ENCODE measurements at places on chromosomes 7 and 10. TPM values are rescaled to one million over a fixed set of nuclear protein-coding genes. Genes with fewer than 3 reads are reported as not detected.
A peak's percentile ranks its signal among the peaks of the same experiment; 100 is the strongest.

- no peak for DNase-seq
- H3K4me1 ChIP-seq = no peaks in the 10 kb centered on the region
- H3K27ac ChIP-seq = no peak overlapping the region
- no peak overlapping the region for H3K4me3 ChIP-seq
Measured at GRCh38 chr10:96556003-96556402, 30.8 kb downstream of the TM9SF3 start.

DNA sequence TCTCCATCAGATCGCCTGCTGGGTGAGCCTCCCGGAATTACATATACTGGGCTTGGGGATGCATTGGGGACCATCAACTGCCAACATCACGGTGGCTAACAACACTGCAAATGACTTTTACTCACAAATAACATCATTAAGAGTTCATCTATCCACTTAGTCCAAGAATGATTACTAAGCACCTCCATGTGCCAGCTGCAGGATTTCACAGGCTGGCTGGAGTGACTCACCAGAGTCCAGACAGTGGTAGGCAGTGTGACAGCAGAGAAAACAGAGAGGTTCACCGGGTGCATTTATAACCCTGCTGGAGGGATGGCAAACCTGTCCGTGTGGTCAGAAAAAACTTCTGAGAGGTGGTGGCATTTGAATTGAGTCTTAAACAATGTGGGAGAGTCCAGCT is 3.2 kb upstream of the IGFBP3 start:
- no peak for DNase-seq
- H3K27ac ChIP-seq = no peak overlapping the region
- peaks cover 31% of the 10 kb centered on the region for H3K27me3 ChIP-seq
- no peaks in the 10 kb centered on the region for H3K36me3 ChIP-seq

- no peak for DNase-seq
- H3K4me1 ChIP-seq = peaks cover 90% of the 10 kb centered on the region
- no peaks in the 10 kb centered on the region for H3K36me3 ChIP-seq
- no peaks in the 10 kb centered on the region for H3K27me3 ChIP-seq
- H3K4me3 ChIP-seq = no peak overlapping the region
- H3K27ac ChIP-seq = peak overlapping the region; percentile 42
Measured at GRCh38 chr7:131010717-131011431, 276.9 kb upstream of the KLF14 start.

GRCh38 chr7:87067788-87068187 is 8.3 kb upstream of the ELAPOR2 start:
- no peak overlapping the region for H3K27ac ChIP-seq
- no peaks in the 10 kb centered on the region for H3K27me3 ChIP-seq
- no peaks in the 10 kb centered on the region for H3K4me1 ChIP-seq
- H3K36me3 ChIP-seq = no peaks in the 10 kb centered on the region
- DNase-seq = no peak

- H3K27me3 ChIP-seq = no peaks in the 10 kb centered on the region
- H3K4me1 ChIP-seq = no peaks in the 10 kb centered on the region
- H3K4me3 ChIP-seq = no peak overlapping the region
- H3K27ac ChIP-seq = no peak overlapping the region
Measured at GRCh38 chr7:32458025-32458424, 32.2 kb downstream of the LSM5 start.

DNA sequence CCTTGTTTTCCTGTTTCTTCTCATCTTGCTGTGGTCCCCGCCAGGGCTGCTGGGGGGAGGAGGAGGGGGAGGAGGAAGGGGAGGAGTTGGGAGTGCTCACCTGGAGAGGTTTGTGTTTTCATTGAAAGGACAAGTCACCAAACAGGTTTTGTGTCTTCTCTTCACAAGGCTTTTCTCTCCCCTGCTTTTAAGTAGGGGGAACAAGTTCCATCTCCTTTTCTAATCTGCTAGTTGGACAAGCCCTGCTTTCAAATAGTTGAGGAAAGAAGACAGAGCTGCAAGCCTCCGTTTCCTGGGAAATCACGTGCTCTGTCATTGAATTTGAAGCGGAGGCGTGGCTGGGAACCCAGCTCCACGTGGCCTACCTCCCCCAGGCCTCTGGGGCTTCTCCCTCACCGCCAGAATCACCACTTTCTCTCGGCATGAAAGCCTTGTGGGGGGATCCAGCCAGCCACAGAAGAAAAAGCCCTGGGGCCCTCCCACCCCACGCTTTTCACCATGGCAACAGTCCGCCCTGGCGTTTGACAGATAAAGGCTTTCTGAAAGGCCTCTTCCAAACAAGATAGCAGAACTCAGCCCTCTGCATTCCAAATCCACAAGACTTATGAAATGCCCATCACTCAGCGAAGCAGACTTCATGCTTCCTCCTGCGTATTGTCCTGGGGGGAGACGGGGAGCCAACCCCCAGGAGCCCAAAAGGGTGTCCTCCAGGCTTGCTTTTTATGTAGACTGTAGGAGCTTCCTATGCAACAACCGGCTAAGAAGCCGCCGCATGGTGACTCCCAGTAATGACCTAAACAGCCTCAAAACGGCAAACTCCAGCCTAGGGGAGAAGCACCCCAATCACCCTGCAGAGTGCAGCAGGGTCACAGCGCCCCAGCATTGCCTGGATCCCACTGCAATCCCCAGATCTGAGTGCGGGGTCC is 51.7 kb downstream of the PROSER2 start:
- no peak for DNase-seq
- peak overlapping the region; percentile 86 for H3K27ac ChIP-seq
- peaks cover 7% of the 10 kb centered on the region for H3K36me3 ChIP-seq
- H3K4me3 ChIP-seq = no peak overlapping the region
- H3K27me3 ChIP-seq = no peaks in the 10 kb centered on the region

DNA sequence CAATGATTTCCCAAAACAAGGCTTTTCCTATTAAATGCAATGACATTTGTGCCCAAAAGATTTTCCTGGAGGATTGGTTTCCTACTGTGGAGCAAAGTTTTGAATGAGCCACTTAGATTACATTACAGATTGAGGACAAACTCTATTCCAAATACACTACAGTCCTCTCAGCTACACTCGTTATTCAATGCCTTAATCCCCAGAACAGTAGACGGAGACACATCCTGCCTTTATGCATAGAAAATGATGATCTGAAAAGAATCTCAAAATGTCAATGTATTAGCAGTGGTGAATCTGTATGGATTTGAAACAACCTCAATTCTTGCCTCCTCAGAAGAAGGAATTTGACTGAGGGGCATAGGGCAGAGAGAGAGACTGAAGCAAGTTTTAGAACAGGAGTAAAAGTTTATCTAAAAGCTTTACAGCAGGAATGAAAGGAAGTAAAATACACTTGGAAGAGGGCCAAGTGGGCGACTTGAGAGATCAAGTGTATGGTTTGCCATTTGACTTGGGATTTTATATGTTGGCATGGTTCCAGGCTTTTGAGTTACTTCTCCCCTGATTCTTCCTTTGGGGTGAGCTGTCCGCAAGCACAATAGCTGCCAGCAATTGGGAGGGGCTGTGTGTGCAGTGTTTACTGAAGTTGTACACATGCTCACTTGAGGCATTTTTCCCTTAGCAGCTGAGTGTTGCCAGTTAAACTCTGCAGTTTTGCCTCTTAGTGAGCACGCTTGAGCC is 891.9 kb upstream of the MBL2 start:
- no peaks in the 10 kb centered on the region for H3K36me3 ChIP-seq
- H3K4me3 ChIP-seq = no peak overlapping the region
- H3K4me1 ChIP-seq = peaks cover 3% of the 10 kb centered on the region
- no peak overlapping the region for H3K27ac ChIP-seq
- H3K27me3 ChIP-seq = no peaks in the 10 kb centered on the region

Gene PPP1R17
- not detected for total RNA-seq

DNA sequence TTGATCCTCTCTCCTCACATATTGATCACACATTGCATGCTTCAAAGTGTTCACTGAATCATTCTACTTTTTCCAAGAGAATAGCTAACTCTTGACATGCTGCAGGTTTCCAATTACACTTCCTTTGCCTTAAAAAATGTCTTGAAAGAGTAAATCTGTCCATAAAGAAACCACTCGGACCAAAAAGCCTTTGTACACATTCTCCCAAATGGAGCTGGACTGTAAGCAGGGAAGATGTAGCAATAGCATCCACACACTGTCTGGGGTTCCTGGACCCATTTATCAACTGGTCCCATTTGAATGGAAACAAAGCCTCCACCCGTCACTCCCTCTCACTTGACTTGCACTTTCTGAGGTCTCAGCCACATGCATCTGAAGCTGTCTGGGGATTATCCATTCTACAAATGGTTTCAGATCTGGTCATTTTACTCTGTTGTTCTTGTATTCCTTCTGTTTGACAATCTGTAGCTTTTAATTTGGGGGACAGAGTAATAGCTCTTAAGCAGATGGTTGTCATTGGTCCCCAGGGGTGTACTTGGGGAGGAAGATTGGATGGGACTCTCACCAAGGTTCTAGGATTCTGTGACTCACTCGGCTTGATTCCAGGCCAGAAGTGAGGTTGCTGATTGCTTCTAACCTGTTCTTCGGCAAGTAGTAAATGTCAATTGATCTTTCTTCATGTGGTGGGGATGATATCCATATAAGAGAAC is 203.5 kb downstream of the HIBADH start:
- H3K4me3 ChIP-seq = no peak overlapping the region
- no peaks in the 10 kb centered on the region for H3K36me3 ChIP-seq
- H3K4me1 ChIP-seq = no peaks in the 10 kb centered on the region
- H3K27ac ChIP-seq = no peak overlapping the region

Gene AMPH
- total RNA-seq = 1.2 TPM

GRCh38 chr10:119219871-119220270 is 12.5 kb downstream of the GRK5 start:
- H3K27ac ChIP-seq = peak overlapping the region; percentile 70
- H3K4me1 ChIP-seq = peaks cover 89% of the 10 kb centered on the region
- H3K36me3 ChIP-seq = no peaks in the 10 kb centered on the region
- no peak for DNase-seq
- no peaks in the 10 kb centered on the region for H3K27me3 ChIP-seq

GRCh38 chr10:25530306-25530705 is 355.5 kb downstream of the GPR158 start:
- no peak overlapping the region for H3K27ac ChIP-seq
- no peaks in the 10 kb centered on the region for H3K4me1 ChIP-seq
- H3K36me3 ChIP-seq = no peaks in the 10 kb centered on the region
- H3K27me3 ChIP-seq = no peaks in the 10 kb centered on the region
- no peak for DNase-seq

Gene GARIN1A
- total RNA-seq = 3.4 TPM

Gene REEP3
- total RNA-seq = 50.9 TPM

Gene SVIL
- total RNA-seq = 118 TPM

Gene HOXA5
- total RNA-seq = 16.0 TPM

Gene MYH16
- total RNA-seq = not detected

GRCh38 chr10:43041422-43042342 is 35.2 kb upstream of the RET start:
- peak; percentile 44 for DNase-seq
- H3K27ac ChIP-seq = no peak overlapping the region
- no peaks in the 10 kb centered on the region for H3K27me3 ChIP-seq
- H3K4me1 ChIP-seq = no peaks in the 10 kb centered on the region

Gene ST8SIA6
- 12.5 TPM for total RNA-seq

DNA sequence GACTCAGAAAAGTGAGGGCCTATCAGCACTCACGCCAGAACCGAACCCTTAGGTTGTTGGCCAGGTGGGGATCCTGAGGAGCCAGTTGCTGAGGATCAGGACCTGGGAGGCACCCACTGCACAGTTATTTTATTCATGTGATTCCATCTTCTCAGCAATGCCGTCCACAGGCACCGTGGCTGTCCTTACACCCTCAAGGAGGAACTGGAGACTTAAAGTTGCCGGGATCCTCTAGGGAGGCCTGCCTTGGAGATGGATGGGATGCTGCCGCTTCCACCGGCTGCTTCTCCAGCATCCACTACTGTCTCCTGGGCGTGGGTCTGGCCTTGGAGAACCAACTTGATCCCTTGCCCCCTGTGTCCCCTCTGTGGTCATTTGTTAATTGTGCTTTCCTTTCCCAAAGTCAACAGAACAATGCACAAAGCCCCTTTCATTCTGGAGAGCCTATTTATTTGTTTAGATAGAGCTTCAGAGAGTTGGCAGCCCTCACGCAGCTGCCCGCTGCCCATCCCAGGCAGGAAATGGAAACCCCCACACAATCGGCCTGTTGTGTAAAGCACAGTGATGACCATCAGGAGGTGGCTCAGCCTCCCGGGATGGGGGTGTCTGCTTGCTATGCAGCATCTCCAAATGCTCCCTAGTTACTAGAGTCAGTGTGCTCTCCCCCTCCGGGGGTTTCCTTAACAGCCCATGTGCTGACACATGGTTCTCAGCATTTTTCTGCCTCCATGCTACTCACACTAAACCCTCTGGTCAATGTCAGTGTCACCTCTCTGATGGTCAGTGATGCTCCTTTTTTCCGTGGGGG is 52.9 kb upstream of the IGFBP3 start:
- DNase-seq = no peak
- H3K36me3 ChIP-seq = no peaks in the 10 kb centered on the region
